ENCODE measurements at places on chromosomes 11 and 22.

DNA sequence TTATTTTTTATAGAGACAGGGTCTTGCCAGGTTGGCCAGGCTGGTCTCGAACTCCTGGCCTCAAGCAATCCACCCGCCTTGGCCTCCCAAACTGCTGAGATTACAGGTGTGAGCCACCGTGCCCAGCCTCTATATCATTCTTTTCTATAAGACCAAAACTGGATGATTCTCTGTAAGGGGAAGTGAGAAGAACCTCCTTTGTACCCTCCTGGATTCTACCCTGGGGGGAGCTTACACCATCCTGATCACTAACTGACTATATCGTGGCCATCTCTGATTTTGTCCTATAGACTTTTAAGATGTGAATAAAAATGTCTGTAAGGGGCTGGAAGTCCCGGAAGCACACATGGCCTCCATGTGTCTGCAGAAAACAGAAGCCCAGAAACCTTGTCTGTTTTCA lies 9.1 kb downstream of the PIWIL4 start:
- DNase-seq = no peak

DNA sequence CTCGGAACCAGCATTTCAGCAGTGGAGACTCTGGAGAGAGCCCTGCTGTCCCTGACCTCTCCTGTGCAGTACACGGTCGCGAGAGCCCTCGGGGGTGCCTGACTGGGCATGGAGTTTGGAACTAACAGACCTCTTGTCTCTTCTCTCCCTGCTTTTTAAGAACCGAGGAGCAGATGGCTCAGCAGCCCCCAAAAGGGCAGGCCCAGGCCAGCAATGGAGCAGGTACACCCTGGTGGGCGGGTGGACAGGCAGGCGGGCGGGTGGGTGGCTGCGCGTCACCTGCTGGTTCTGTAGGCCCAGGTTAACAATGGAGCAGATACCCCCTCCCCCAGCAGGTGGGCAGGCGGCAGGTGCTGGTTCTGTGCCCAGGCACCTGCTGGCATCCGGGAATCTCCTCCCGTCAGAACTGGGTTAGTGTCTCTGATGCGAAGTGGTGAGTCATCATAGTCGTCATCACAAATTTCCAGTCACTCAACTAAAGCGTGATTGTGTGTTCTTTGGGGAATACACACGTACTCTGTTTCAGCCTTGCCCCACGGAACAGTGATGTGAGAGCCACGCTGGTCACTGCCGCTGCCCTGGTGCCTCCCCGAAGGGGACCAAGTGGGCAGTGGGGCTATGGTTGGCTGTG lies 41.1 kb downstream of the GRAMD4 start:
- DNase-seq = peak; percentile 14

- DNase-seq = no peak
Observed at GRCh38 chr11:104159356-104159755, 4.6 kb downstream of the PDGFD start.

DNA sequence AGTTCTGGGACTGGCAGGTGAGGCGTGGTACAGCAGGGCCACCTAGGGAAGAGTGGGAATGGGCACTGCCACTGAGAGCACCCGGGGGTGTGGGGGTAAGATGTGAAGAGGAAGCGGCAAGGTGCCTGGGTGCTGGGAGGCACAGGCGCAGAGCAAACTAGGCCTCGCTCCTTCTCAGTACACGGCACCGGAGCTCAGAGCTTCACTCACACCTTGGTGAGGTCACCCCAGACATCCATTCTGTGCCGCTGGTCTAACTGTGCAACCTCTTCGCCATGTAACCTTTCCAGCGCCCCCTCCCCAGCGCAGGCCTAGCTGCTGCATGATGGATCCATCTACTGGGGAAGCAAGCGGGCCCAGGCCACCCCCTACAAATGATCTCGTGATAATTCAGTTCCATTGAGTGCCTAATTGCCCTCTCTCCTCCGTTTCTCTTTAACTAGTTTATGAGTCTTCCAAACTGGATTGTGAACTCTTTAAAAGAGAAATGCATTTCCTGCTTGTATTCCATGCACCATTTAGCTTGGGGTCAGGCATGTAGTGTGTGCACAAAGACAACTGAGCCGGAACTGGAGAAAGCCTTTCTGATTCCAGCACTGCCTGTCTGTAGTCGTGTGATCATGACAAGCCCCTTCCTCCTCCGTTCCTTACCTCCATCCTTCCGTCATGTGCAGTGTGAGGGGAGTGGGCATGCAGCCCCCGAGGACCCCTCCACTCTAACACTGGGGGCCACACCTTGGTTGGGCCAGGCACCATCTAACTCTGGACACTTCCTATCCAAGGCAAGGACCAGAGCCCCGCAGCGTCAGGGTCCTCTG lies 1475.2 kb downstream of the TBC1D22A start:
- no peak for DNase-seq

DNA sequence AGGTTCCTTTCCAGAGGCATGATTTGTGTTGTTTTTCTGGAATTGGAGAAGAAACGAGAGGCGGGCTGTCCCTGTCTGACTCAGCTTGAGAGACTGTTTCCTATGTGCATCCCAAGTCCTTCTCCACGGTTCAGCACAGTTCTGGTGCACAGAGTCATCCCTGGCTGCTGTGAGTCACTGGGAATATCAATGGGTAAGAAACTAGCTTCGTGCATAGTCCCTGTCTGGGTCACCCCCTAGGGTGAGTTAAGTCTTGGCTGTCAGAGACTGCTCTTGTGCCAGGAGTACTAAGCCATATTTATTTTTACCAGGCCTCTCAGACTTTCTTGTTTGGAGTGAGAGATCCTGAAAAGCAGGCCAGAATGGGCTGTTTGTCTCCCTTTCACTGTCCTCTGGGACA lies 2.4 kb upstream of the LRP4 start:
- peak; percentile 99 for DNase-seq

DNA sequence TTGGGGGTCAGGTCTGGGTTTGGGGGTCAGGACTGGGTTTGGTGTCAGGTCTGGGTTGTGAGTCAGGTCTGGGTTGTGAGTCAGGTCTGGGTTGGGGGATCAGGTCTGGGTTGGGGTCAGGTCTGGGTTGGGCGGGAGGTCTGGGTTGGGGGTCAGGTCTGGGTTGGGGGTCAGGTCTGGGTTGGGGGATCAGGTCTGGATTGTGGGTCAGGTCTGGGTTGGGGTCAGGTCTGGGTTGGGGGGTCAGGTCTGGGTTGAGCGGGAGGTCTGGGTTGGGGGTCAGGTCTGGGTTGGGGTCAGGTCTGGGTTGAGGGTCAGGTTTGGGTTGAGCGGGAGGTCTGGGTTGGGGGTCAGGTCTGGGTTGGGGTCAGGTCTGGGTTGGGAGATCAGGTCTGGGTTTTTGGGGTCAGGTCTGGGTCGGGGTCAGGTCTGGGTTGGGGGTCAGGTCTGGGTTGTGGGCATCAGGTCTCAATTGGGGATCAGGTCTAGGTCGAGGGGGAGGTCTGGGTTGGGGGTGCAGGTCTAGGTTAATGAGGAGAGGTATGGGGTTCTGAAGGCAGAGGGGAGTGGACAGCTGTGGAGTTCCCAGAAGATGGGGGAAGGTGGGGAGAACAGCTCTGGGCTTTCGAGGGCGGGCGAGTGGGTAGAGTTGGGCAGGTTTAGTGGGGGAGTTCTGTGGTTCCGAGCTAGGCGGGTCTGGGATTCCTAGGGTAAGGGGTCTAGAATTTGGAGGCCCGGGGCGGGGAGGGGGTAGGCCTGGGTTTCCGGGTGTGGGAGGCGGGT lies 629 bp downstream of the TTLL8 start:
- no peak for DNase-seq

DNA sequence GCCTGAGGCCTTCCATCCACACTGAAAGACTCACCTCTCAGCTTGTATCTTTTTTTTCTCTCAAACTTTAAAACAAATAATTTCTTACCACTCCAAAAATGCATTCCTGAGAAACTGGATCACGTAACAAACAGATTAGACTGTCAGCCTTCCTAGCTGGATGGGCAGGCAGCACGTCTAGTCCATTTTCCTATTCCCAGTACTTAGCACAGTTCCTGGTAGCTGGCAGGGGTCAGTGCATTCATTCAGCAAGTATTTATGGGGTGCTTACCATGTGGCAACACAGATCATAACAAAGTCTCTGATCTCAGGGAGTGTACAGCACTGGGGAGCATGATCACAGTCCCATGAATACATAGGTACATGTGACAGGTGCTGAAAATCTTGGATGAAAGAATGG lies 89.6 kb downstream of the UBASH3B start:
- DNase-seq = no peak

DNA sequence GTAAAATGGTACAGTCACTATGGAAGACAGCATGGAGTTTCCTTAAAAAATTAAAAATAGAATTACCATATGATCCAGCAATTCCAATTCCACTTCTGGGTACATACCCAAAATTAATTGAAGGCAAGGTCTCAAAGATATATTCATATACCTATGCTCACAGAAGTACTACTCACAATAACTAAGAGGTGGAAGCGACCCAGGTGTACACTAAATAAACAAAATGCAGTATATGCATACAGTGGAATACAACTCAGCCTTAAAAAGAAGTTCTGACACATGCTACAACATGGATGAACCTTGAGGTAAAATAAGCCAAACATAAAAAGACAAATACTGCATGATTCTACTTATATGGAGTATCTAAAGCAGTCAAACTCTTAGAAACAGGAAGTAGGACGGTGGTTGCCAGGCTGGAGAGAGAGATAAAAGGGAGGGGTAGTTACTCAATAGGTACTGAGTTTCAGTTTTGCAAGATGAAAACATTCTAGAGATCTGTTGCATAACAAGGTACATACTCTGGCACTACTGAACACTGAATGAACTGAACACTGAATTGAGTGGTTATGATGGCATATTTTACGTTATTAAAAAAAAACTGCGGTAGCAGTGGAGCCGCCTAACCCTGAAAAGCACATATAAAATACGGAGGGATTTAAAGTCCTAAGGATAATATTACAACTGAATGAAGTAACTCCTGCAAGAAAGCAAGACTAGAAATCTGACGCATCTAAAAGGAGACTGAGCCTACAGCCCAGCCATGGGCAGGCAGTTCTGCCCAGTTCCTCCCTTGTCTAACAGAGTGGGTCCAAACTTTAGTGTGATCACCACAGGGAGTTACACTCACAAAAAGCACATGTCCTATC lies 12.8 kb downstream of the DGCR2 start:
- DNase-seq = no peak

DNA sequence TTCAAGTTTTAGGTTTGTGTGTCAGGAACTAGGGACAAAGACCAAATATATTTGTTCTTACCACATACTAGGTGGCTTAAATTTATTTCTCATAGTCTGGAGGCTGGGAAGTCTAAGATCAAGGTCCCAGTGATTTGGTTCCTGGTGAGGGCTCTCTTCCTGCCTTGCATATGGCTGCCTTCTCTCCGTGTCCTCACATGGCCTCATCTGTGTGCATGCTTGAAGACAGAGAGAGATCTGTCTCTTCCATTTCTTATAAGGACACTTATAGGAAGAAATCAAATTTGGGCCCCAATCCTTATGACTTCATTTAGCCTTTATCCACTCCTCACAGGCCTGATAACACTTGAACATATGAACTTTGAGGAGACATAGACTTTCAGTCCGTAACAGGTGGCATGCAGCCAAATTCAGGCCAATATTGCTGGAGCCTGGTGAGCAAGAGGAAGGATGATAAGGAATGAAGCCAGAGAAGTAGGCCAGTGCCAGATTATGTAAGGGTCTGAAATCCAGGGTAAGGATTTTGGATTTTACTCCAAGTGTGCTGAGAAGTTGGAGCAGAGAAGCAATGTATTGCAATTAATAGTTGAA lies 35.1 kb downstream of the TTC17 start:
- no peak for DNase-seq

GRCh38 chr22:26416256-26416655 lies 12.8 kb upstream of the ASPHD2 start:
- DNase-seq = no peak

- no peak for DNase-seq
Observed at GRCh38 chr22:42805998-42806830, 50.9 kb downstream of the ARFGAP3 start.

GRCh38 chr11:38788561-38788960 lies 2190.5 kb upstream of the RAG2 start:
- no peak for DNase-seq

GRCh38 chr22:32853662-32854061 lies 52.2 kb downstream of the TIMP3 start:
- no peak for DNase-seq

- no peak for DNase-seq
Observed at GRCh38 chr22:45602824-45603595, 68.6 kb upstream of the ATXN10 start.

GRCh38 chr11:88536616-88537265 lies 199.2 kb upstream of the CTSC start:
- no peak for DNase-seq

DNA sequence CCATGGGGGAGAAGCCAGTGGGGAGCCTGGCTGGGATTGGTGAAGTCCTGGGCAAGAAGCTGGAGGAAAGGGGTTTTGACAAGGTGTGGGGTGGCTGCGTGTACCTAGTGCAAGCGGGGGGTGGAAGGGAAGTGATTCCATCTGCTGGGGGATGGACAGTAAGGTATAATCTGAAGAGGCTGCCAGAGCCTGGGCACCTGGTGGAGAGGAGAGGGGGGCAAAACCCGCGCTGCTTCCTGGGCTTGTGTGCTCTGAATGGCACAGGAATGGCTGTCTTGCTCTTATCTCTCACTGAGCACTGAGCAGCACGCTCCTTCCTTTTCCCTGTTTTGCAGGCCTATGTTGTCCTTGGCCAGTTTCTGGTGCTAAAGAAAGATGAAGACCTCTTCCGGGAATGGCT lies 988 bp downstream of the BANF1 start:
- no peak for DNase-seq

GRCh38 chr22:40911772-40912171 lies 39.4 kb upstream of the RBX1 start:
- no peak for DNase-seq

Measured in kidney epithelial cell (primary cell).